Dermis blood vessel endothelial cell (primary cell): ENCODE measurements at places on chromosomes 2 and 18.
A peak's percentile ranks its signal among the peaks of the same experiment; 100 is the strongest.

DNA sequence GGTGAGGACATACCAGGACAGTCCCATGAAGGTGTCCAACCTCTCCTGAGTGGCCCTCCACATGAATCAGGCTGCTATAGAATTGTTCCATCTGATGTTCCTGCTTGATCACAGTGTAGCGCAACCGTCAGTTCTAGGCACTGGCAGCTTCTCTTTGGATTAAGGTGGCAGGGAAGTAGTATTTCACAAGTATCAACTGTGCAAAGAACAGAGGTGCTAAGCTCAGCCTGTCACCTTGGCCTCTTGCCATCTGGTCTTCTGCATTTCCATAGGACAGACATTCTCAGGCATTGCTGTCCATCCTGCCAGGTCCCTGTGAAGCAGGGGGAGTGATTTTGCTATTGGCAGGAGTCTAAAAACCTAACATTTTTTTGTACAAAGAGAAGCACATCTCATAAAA is 182.2 kb upstream of the EPAS1 start:
- no peak for DNase-seq

DNA sequence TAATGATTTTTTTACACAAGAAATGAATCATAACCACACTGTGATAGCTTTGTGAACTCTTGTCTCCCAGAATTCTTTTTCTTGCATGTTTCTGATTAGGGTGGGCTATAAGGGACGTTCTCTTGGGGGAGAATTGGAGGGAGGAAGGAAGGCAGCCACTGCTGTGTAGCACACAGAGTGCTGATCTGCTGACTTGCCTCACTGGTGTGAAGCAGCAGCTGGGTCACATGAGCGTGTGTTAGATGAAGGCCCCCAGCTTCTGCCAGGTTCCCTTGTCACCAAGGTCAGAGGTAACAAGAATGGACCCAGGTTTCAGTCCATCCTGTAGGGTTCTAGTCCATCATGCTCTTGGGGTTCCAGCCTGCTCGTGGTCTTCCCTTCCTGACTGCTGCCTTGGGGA is 107.4 kb upstream of the GLI2 start:
- DNase-seq = no peak

- no peak for DNase-seq
Measured at GRCh38 chr18:51100385-51101120, 70.5 kb downstream of the SMAD4 start.

- DNase-seq = no peak
Measured at GRCh38 chr18:27608174-27608573, 423.1 kb upstream of the CHST9 start.

DNA sequence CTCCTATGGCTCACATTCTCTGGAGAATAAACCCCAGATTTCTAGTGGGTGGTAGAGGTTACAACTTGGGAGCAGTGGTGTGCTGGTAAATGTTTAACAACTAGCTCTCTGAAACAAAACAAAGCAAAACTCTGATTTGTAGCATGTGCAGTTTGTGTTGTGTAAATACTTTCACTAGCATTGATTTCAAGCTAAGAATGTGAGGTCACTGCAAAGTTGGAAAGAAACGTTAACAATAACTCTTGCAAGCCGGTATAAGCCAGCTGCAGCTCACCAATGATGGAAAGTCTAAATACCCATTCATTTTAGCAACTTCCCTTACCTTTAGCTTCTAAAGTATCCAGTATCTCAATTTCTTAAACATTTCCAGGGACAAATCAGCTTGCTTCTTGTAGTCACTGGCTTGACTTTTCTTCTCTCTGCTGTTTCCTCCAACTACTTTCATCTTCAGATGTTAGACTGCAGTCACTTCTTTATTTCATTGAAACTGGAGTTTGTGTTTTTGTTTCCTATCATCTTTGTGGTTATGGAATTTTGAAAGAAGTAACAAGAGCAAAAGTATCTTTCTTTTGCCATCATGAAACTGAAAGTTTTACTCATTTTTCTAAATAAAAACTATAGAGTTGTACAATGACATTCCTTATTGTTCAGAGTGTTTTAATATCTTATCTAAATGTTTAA is 140.2 kb downstream of the PLCL1 start:
- no peak for DNase-seq

- DNase-seq = no peak
Measured at GRCh38 chr2:149000158-149000938, 38.2 kb upstream of the LYPD6B start.

DNA sequence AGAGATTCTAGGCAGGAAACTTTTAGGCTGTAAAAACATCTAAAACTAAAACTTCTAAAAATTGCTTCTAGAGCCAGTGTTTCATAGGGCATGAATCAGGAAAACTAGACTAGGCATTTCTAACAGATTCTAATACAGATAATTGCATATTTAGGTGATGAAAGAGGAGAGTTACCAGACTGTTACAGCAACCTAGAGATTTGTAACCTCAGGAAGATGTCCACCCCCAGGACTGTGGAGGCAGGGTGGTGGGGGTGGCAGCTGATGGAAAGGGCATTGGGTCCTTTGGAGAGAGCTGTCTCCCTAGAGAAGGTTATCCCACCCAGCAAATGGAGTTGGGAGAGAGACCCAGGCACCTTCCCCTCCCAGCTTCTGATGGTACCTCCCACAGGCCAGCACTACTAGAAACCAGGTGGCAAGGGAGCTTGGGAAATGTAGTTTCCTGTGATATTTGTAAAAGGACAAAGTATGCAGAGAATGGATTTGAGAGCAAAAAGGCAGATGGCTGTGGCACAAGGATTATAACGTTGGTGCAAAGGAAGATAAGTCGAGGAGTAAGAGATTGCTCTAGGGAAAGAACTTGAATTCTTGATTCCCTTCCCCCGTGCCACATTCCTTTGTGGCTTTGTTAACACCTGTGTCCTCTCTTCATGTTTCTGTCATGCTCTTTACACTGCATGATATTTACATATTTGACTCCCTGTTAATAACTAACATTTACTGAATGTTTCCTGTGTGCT is 75.6 kb upstream of the MGAT5 start:
- peak; percentile 33 for DNase-seq

DNA sequence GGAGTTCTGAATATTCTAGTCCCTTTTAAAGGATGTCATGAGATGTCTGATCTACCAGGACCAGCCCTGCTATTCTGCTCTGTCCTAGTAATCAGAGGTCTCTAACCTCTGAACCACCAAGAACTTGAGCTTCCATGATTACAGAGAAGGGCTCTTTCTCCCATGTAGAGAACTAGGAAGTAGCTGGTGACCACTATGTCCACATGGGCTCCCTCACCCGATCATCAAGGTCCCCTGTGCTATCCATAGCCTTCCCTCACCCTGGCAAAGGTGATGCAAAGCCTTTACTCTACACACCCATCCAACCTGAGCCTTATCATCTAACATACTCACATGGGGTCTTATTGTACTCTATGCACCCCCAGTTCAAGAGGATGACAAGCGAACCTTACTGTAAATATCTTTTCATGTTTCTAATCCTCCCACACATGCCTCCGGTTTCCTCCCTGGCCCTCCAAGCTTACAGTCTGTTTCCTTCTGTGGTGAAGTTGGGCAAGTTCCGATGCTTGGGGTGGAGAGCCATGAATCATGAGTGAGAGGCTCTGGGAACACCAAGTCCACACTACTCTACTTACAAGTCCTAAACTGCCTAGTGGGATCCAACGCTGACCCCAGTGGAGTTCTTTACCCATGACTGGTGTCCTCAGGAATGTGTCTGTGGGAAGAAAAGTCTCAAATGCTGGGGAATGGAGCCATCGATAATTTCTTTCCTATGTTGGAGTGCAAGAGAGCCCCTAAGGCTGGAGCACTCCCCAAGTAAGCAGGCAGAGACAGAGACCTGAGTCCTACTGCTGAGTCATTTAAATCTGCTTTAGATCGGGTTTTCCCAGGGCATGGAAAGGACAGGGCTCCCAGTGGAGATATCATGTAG is 73.3 kb upstream of the KLF7 start:
- DNase-seq = peak; percentile 90

GRCh38 chr2:39620067-39620466 is 45.6 kb upstream of the TMEM178A start:
- DNase-seq = peak; percentile 74

DNA sequence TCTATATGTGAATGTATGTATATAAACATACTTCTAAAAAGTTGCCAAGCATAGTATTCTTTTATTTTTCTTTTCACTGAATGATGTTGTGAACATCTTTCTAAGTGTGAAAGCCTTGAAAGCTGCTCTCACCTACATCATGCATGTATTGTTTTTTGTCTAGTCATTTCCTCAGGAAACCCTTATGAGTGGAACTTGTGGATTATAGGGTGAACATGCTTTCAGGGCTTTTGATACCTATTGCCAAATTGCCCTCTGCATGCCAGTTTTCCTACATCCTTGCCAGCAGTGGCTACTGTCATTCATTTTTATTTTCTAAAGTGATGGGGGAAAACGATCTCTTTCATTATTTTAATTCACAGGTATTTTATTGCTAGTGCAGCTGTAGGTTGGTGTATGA is 78.3 kb downstream of the ADAM23 start:
- DNase-seq = peak; percentile 70

- no peak for DNase-seq
Measured at GRCh38 chr2:96924775-96925747, 55.2 kb upstream of the SEMA4C start.

DNA sequence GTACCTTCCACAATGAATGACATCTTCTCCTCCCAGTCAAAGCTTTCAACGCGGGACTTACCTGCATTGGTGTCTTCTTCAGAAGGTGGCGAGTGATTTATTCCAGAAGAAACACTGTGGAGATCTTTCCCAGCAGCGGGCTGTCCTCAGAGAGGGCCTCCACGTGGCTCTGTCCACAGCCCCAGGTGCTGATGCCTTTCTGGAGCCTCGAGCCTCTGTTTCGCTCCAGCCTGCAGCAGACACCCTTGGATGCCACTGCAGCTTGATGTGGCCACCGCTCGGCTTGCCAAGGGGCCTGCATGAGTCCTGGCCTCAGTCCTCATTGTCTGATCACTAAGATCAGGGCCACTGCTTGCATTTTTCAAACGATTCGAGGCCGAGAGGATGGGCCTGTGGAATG is 46.6 kb upstream of the GALR1 start:
- peak; percentile 25 for DNase-seq

- DNase-seq = no peak
Measured at GRCh38 chr2:143148011-143148410, 18.8 kb downstream of the ARHGAP15 start.

GRCh38 chr2:166899676-166900075 is 11.4 kb downstream of the XIRP2 start:
- no peak for DNase-seq

GRCh38 chr18:34492652-34493051 is 217.4 kb upstream of the DTNA start:
- DNase-seq = peak; percentile 7

DNA sequence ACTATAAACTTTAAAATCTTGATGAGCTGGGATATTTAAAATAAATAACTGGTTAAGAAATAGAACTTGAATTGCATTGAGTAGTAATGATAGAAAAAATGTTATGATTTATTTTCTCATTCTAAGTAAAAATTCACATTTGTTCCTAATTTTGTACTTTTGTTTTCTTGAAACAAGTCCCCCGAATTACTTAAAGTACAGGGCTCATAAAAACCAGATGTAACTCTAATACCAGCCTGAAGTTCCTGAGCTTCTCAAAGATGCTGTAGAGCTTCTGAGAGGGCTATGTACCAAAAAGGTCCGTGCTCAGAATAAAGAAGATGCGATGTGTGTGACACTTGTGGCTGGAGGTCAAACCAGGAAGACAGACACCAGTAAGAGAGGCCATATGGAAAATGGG is 116.1 kb upstream of the TACR1 start:
- no peak for DNase-seq

- DNase-seq = no peak
Measured at GRCh38 chr2:152559008-152559407, 158.3 kb downstream of the PRPF40A start.

DNA sequence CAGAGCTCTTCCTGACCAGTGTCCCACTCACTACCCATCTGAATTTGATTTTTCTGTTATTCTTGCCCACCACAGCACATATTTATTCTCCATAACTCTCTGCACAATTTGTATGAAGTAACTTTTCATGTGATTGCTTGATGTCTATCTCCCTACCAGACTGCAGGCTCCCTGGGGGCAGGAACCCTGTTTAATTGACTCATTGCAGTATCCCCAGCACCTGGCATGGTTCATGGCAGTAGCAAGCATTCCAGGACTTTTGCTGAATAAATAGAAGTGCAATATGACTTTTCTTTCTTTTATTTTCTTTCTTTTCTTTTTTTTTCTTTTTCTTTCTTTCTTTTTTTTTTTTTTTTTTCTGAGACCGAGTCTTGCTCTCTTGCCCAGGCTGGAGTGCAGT is 88.7 kb upstream of the XPO1 start:
- no peak for DNase-seq

DNA sequence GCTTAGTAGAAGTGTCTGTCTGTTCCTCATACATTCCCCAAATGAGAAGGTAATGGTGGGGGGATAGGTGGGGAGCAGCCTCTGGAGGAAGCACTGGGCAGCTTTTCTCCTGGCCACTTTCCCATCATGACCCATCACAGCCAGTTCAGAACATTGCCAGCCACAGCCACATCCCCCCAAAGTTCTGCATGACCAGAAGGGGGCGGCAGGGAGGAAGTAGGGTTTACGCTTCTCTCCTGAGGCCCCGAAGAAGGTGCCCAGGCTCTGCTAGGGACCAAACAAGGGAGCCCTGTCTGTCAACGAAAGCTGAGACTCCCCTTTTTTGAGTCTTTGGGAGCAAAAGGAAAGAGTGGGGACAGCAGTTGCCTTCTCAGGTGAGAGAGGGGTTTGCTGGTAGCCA is 7.7 kb downstream of the IGFBP5 start:
- DNase-seq = peak; percentile 39

DNA sequence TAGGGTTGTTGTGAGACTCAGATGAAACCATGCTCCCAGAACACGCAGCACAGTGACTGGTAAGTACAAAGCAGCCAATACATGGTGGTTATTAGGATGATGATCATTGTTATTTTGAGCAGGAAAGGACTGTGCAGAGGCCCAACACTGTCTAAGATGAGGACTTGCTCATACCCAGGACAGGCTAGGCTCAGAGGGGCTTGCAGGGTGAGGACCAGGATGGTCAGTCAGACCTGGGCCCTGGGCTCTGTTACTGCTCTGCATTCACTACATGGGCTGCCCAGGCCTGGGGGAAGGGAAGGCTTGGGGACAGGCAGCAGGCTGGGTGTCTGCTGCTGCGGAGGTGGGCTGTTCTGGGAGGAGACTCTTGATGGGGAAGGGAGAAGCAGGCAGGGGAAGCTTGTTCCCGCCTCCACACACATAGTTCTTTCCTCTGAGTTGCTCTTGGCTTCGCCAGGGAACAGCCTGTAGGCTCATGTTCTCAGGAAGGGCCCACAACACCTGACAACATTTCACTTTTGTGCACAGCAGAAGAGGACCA is 17.5 kb downstream of the CAPN13 start:
- no peak for DNase-seq

DNA sequence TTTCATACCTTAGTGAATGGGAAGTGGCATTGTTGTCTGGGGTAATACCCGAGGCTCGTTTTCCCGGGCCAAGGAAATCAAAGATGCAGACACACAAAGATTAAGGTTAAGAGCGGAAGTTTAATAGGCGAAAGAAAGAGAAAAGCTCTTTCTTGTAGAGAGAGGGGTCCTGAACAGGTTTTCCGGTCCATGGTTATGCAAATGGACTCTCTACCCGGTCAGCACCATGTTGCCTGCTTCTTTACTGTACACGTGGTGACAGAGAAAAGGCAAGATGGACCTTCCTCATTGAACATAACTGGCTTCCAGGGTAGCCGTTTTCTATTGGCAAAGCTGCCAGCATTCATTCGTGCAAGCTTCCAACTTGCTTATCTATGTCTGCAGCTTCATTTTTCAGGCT is 2063.5 kb downstream of the SUCLG1 start:
- no peak for DNase-seq
